Stromal cell of bone marrow (primary cell): ENCODE measurements at places on chromosomes 6 and 20.
A peak's percentile ranks its signal among the peaks of the same experiment; 100 is the strongest.

DNA sequence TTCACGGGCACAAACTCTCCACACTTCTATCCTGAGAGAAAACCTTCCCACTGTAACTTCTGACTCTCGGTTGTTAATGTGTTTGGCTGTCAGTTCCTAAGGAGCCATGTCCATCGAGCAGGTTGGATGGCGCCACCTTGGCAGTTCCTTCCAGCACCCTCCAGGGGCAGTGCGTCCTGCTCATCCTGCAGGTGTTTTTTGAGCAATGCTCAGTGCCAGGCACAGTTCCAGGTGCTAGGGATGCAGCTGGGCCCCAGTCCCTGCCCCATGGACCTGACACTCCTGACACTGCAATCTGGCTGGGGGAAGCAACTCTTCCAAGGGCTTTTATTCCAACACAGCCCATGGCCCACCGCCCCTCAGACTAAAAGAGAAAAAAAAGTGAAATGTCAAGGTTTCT is 376.4 kb downstream of the PREX1 start:
- DNase-seq: no peak

DNA sequence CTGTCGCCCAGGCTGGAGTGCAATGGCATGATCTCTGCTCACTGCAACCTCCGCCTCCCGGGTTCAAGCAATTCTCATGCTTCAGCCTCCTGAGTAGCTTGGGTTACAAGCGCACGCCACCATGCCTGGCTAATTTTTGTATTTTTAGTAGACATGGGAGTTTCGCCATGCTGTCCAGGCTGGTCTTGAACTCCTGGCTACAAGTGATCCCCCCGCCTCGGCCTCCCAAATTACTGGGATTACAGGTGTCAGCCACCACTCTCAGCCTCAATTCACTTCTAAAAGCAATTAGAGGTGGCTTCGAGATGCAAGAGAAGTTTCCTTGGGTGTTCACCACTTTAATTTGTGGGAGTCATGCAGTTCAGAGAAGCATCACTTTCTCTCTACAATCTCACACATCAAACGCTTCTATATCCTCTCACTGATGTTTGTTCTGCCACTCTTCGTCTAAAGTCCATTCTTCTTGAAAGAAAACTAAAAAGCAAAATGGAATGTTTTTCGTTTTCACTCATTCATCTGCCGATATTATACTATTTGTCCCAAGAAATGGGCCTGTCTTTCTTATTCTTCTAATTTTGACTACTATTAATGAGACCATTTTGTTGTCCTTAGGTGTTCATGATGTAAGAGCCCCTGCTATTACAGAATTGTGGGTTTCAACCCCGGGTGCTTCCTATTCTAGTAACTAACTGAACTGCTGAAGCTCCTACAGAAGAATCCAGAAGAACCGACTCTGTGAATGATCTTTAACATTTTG is 38.3 kb upstream of the ENPP1 start:
- DNase-seq: no peak

DNA sequence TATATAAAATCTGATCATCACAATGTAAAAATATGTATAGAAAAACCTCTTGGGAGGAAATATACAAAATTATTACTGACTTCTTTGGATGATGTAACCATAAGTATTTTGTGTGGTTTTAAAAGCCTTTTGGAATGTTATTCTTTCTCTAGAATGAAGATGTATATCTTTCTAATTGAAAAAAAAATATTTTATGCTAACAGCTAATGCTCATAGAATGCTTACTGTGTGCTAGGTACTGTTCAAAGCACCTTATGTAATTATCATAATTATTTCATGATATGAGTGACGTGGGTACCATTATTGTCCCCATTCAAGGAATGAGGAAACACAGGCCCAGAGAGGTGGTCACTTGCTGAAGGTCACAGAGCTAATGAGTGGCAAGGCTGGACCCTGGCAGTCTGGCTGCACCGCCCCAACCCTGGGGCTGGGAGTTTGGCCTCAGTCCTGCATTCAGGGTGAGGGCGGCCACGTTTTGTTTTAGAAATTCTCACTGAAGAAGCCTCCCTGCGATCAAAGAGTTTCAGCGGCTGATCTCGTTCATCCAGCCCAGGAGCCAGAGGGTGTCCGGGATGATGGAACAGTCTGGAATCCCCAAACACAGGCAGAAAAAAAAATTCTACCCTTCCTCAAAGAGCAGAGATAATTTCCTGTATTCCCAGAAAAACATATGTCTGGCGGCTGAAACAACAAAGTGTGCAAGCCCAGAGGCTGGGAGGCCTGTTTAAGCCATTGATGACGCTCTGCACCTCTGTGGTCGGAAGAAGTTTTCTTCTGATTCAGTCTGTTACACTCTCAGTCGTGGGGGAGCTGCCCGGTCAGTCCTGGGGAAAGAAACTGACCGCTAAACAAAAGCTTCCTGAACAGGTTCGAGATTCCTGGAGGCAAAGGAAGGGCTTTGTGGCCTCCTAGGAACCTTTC is 37.3 kb downstream of the TFEB start:
- DNase-seq: peak; percentile 51

GRCh38 chr6:170025341-170025911 is 265.5 kb downstream of the DLL1 start:
- no peak for DNase-seq

DNA sequence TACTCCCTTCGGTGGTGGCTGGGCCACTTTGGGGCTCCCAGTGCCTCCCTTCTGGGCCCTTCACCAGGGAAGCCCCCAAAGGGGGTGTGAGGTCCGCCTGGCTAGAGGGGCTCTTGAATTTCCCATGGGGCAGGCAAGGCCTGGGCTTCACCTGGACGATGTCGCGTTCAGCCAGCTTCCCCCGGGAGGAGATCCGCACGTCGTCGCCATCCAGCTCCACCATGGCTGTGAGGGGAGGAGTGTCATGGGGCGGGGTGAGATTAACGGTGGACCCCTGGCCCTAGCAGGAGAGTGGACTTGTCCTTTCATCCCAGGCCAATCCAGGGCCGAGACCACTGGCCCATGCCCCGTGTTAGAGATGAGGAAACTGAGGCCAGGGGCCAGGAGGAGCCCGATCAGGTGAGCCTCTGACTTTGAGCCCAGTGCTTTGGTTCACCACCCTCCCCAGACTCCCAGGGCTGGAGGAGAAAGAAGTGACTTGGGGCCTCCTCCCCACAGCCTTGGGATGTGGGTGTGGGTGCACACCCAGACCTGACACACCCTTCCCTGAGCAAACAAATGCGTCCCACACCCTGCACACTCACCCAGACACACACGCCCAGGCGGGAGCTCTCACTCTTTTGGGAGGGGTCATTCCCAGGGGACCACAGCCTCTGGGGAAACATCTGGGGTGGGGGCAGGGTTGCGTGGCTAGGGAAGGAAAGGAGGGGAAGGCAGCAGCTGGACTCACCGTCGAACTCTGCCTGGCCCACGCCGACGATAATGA is 46.1 kb downstream of the RAB44 start:
- no peak for DNase-seq

DNA sequence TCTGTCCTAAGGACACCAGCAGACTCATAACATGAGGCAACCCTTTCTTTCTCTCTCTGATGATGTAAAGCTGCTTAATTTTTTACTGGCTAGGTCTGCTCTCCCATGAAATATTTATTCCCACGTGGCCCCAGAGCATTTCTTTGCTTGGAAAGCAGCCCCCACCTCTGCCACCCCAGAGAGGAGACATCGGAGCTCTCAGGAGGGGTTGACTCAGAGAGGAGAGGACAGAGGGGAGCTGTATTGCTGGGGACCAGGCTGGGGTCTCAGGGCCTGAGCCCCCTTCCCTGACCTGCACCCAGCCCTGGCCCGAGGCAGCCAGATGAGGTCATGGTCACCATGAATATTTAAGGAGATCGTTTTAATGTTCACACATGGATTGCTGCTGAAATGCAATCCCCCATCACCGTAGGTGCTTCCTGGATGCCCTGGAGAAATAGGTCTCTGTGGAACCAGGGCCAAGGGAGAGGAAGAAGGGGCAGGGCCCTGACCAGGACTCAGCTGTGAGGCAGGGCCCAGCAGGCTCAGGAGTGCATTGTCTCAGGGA is 117.5 kb downstream of the DLL1 start:
- no peak for DNase-seq

- DNase-seq: no peak
These were observed 19.1 kb upstream of the SIRPD start for GRCh38 chr20:1576641-1577040.
